Erythroblast (primary cell): ENCODE measurements at places on chromosomes 6 and 20.

- DNase-seq: no peak
These were observed 265.2 kb upstream of the RIN2 start for GRCh38 chr20:19492687-19493336.

DNA sequence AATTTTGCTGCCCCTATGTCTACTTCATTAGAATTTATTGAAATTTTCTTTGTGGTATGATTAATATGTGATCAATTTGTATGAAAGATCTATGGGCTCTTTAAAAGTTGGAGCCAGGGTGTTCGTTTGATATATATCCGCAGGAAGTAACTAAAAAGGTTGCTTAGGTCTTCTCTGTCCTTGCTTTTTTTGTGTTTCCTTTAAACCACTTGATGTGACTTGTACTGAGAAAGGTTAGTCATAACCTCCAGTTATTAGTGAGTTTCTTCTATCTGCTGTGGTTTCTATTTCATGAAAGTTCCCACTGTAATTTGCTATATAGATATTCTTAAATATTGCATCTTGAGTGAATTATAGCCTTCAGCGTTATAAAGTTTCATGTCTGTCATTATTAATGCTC lies 585.3 kb upstream of the ARID1B start:
- DNase-seq: no peak

DNA sequence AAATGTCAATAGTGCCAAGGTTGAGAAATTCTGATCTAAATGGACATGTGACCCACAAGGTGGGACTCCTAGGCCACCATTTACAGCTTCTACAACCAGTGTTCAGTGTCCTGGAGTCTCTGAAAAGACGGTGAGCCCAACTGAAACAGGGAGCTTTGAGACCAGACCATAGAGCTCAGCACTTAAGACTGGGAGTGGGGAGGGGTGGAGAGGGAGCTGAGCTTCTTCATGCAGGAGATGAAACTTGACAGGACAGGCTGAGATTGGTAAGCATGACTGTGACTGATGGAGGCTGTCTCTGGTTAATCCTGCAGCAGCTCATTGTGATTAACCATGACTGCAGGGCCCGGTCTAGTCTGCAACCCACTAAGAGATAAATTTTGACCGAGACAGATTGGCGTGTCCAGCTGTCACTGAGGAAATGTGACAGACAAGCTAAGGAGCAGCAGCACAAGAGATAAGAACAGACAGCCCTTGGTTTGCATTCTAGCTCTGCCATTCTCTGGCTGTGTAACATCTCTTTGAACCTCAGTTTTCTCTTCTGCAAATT lies 1.4 kb upstream of the AAR2 start:
- peak; percentile 63 for DNase-seq

- DNase-seq: no peak
These were observed 62.4 kb downstream of the MAP3K5 start for GRCh38 chr6:136729832-136730231.

GRCh38 chr6:71388068-71388744 lies 99.6 kb downstream of the OGFRL1 start:
- DNase-seq: no peak

DNA sequence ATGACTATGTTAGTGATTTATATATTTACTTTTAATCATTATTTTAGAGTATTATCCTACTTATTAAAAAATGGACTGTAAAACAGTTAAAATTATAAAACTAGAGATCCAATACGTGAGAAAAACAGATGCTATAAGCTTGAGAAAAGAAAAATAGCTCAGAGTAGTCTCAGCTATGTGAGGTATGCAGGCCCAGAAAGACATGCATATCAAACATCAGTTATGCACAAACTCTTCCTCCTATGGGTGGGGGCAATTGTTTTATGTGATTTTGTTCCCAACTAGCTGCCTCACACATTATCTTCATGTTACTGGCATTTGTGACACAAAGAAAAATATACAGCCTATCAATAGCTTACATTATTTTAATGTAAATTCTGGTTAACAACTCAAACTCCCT lies 28.8 kb downstream of the RARS2 start:
- DNase-seq: no peak

GRCh38 chr6:74782346-74782745 lies 423.5 kb downstream of the COL12A1 start:
- no peak for DNase-seq

GRCh38 chr6:36847991-36848390 lies 8.7 kb upstream of the CPNE5 start:
- DNase-seq: no peak

DNA sequence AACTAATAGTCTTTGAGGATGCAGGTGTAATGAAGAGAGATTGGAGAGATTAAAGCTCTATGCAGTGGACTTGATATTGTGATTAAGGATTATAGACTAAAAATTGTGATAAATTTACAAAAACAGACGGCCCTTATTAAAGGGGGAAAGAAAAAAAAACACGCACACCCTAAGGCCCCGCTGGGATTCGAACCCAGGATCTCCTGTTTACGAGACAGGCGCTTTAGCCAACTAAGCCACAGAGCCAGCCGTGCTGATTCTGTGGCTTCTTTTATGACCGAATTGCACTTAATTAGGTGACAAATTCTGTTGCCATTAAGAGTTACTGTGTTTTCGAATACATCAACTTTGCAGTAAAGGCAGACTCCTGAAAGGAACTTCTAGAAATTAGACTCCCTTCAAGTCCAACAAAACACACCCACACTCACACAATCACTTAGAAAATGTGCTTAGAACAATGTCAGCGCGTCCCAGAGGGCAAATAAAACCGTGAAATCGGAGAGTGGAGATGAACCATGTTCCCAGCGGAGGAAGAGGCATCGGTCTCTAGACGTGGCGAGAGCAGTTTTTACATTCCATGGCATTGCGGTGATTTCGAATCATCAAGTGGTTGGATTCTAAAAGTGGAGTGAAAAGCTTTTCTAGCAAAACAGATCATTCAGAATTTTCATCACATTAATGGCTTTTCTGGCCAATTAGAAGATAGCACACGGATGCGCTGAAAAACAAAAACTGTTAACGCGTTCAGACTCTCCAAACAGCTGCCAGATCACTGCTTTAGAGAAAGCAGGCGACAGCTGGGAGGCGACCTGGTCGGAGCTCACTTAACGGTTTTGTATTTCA lies 122.6 kb downstream of the GPX5 start:
- peak; percentile 88 for DNase-seq

DNA sequence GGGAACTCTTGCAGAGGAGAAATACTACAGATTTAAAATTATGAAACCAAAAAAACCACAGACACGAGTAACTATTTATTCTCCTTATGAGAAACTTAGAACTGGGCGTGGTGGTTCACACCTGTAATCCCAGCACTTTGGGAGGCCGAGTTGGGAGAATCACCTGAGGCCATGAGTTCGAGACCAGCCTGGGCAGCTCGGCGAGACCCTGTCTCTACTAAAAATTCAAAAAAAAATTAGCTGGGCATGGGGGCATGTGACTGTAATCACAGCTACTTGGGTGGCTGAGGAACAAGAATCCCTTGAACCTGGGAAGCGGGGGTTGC lies 36.8 kb downstream of the SSR1 start:
- DNase-seq: no peak

- no peak for DNase-seq
These were observed 6.6 kb upstream of the SAMHD1 start for GRCh38 chr20:36957875-36958667.
